ENCODE measurements at places on chromosomes 4 and X.

DNA sequence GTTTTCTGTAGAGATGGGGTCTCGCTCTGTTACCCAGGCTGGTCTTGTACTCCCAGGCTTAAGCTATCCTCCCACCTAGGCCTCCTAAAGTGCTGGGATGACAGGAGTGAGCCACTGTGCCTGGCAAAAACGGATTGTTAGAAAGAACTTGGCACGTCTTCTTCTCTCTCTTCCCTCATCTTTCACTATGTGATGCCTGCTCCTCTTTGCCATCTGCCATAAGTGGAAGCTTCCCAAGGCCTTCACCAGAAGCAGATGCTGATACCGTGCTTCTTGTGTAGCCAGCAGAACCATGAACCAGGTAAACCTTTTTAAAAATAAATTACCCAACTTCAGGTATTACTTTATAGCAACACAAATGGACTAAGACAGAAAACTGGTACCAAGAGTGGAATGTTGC lies 36.9 kb upstream of the HUWE1 start:
- DNase-seq = no peak

DNA sequence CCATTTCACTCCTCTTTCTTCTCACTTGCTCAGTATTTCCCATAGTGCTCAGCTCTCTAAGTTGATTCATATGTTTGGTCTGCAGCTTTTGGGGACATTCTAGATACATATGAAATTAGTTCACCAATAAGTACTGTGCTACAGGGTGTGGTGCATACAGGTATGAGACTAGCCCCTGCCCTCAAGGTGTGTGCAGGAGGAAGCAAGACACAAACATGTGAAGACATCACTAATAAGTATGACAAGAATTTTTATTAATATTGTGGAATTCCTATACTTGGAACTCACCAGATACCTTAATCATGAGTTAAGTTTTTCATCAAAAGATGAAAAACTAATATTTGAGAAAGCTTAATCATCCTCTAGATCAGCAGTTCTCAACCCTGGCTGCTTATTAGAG lies 505.2 kb downstream of the ZNF674 start:
- no peak for DNase-seq

- DNase-seq = no peak
Measured at GRCh38 chrX:39459952-39460351, 637.8 kb downstream of the BCOR start.

DNA sequence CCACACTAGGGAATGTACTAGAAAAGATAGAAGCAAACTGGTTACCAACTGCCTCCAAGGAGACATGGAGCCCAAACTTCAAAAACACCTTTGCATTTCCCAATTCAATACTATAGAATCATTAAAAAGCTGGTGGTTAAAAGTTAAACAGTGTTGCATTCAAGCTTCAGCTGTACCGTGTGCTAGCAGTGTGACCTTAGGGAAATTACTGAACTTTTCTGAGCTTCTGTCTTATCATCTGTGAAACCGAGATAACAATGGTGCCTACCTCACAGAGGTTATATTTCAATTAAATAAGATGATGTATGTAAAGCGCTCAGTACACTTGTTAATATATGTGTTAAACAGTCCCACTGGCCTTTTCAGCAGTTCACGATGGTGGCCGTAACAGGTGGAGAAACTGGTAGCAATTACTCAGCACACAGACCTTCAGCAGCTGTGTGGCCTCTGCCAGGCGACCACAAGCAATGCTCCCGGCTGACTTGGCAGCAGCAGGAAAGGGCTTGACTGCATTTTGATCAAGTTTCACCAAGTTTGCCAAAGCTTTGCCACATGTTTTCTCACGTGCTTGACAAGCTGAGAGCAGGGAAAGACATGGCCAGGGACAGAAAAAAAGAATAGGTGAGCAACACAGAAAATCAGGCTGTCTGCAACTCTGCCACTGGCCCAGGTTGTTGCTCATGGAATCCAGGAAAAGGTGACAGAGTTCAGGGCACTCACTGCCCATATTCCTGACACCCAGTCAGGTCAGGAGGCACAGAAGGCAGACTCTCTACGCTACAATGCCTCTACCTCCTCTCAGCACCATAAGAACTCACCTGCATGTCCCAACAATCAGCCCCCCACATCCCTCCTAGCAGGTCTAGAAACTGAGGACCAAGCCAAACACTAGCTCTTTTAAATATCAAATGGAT lies 72.1 kb downstream of the PARM1 start:
- DNase-seq = no peak

DNA sequence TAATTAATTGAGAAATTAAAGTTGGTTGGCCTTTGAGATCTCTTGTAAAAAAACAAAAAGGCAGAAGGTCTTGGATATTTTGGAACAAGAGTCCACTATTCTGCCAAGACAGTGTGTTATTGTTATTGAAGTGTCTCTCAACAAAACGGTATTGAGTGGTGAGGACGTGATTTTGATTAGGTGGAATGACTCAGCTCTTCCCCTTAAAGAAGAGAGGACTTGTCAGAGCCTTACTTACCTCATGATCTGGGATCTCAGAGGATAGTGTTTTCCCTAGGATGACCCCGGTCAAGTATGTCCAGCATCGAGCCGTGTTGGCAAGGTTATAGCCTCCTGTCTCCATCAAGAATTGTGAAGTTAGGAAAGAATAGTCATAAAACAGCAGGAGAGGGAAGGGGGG lies 110.9 kb downstream of the HDAC8 start:
- DNase-seq = no peak

DNA sequence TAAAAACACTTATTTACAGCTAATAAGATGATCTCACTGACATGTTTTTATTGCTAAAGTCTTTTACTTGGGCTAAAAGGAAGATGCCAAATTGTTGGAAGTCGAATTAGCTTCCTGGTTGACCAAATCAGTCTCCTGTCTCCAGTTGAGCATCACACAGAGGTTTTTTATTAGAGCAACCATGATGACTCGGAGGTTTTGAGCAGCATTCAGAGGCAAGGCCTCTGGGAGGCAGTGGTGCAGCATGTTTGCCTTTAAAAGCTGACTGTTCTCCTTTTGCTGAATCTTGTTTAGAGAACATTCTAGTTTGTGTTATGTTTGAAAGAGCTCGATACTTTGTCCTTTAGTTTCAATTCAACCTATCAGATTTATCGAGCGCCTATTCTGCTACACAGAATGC lies 2.1 kb downstream of the UCHL1 start:
- peak; percentile 15 for DNase-seq

GRCh38 chr4:108693819-108694218 lies 43.4 kb downstream of the OSTC start:
- DNase-seq = no peak

DNA sequence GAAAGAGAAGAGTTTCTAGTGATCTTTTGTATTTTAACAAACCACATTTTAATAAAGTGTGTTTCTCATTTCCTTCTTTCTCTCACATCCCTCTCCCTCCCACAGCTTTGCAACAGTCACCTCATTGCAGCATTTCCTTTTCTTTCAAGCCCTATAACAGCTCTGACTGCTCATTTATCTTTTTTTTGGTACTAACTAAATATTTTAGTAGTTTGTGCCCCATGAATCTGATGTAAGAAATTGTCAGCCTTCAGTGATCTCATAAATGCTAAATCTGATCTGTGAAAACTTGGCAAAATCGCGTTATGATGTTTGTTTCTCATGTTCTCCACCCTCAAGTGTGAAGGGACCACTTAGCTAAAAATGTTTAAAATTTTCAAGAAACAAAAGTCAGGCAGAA lies 258.5 kb upstream of the SLIT2 start:
- DNase-seq = no peak

DNA sequence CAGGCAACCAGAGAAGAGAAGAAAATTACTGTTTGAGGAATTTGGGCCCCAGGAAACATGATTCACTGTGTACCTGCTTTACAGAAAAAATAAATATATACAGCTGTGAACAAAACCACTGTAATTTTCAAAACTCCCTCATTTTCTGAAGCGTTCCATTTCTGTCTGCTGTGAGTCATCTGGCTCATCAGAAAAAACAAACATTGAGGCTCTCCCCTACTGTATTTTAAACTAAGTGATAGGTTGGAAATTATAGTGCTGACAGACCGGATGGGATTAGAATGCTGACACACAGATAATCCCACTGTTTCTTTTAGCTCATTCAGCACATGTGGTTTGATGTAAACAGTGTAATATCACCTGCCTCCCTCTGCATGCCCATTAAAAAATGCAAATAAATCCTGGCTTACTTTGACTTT lies 847.0 kb downstream of the TRIML1 start:
- no peak for DNase-seq

GRCh38 chr4:152676052-152676854 lies 3.5 kb downstream of the TMEM154 start:
- DNase-seq = no peak

DNA sequence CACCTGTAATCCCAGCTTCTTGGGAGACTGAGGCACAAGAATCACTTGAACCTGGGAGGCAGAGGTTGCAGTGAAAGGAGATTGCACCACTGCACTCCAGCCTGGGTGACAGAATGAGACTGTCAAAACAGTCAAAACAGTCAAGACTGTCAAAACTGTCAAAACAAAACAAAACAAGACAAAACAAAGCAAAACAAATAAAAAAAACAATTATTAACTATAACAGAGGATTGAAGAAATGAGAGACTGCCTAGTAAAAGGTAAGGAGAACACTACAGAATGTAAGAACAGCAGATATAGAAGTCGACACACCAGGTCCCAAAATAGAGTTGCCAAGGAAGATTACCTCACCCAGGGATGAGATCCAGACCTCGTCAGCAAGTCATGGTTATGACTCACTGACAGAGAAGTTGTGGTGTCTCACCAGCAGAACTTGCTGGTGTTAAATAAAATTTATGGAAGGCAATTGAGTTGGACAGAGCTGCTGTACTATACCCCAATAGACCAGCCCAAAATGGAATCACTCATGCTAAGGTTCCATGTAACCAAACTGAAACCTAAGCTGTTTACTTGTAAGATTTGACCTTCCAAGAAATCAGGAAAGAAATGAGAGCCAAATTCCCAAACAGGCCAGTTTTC lies 32.1 kb upstream of the GK start:
- no peak for DNase-seq

GRCh38 chr4:92387459-92388069 lies 83.8 kb downstream of the GRID2 start:
- no peak for DNase-seq

GRCh38 chrX:109873574-109873973 lies 129.3 kb upstream of the TMEM164 start:
- DNase-seq = no peak

DNA sequence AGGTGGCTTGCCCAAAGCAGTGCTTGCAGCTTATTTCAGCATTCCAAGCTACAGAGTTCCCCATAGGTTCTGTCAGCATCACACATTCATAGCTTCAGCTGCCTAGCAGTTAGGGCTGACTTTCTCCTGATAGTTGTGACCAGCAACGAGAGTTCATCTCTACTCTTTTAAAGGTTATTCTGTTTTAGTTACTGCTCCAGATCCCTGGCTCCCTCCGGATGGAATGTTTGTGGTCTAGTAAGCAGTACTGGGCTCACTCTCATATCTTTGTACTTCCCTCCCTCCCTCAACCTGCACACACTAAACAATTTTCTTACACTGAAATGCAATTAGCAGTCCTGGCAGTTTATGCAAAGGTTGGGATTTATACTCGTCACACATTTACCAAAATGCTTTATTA lies 43.9 kb downstream of the PTTG2 start:
- DNase-seq = no peak

DNA sequence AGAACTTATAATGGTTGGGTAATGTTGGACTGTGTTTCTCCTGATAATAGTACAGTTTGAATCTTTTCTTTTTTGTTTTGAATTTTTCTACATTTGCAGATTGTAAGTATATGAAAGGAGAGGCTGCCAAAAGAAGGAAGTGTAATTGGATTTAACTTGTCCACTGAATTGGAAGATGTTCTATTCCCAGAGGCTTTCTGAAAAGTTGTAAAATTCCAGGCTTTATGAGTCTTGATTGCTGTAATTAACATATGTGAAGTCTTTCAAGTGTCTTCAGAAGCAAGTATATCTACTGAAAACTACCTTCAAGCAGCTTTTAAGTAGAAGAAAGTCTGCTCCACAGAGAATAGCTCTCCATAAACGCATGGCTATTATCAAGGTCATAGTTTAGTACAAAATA lies 2456.4 kb downstream of the PCDH7 start:
- DNase-seq = no peak

- no peak for DNase-seq
Measured at GRCh38 chr4:141275834-141276233, 55.1 kb downstream of the ZNF330 start.

GRCh38 chr4:21872101-21872500 lies 76.5 kb downstream of the KCNIP4 start:
- no peak for DNase-seq

DNA sequence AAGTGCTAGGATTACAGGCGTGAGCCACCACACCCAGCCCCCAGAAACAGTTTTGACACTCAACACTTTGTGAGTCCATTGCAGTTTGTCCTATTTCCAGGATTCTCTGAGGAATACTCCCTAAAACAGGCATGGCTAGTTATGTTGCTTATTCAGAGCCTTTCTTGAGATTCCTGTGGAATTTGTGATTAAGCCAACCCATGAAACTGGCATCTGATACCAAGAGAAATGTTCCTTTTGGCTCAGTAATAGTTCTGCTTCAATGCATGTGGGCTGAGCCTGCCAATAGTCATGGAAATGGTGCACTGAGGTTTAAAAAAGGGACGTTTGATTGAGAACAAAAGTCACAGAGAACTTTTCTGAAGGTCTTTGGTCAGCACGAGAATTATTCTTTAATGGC lies 241.7 kb downstream of the PPP1R2C start:
- DNase-seq = no peak

- DNase-seq = no peak
Measured at GRCh38 chr4:114386637-114387233, 211.9 kb upstream of the UGT8 start.

- no peak for DNase-seq
Measured at GRCh38 chrX:24145303-24146186, 4.0 kb upstream of the ZFX start.

- DNase-seq = no peak
Measured at GRCh38 chr4:126124818-126125217, 810.1 kb downstream of the FAT4 start.

DNA sequence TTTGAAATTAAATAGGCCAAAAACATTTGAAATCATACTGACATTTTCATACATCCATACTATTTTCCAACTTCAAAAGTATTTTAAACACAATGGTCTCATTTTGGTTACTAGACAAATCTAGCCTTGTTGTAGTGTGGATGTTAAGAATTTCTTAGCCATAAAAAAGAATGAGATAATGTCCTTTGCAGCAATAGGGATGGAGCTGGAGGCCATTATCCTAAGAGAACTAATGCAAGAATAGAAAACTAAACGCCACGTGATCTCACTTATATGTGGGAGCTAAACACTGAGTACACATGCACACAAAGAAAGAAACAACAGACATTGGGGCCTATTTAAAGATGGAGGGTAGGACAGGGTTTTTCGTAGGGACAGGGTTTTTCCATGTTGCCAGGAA lies 153.8 kb downstream of the CCSER1 start:
- DNase-seq = no peak

DNA sequence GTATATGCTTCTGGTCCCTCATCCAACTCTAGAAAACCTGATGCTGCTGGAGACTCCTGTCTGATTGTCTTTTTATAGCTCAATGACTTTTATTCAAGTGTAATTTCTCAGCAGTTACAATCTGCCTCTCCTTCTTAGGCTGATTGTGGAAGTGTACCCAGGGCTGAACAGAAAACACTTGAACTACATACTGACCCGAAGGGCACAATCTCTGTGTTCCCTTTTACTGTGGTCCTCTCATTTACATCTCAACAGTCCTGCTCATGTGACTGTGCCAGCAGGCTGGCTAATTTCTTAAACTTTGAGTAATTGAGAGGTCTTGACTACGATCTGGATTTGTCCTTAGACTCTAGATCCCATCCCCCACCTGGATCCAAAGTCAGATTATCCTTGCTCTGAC lies 863.4 kb downstream of the PDHA2 start:
- DNase-seq = no peak

All from NCI-H2107 (cell line).